ENCODE measurements at places on chromosomes 1 and 21.

- no peak for DNase-seq
Observed at GRCh38 chr1:39752703-39753102, 14.0 kb downstream of the PPIE start.

GRCh38 chr1:230839173-230839572 is 29.1 kb downstream of the C1orf198 start:
- DNase-seq: no peak

- no peak for DNase-seq
Observed at GRCh38 chr1:171488190-171488929, 3.0 kb downstream of the PRRC2C start.

- no peak for DNase-seq
Observed at GRCh38 chr1:63917571-63918417, 144.0 kb downstream of the ROR1 start.

- DNase-seq: no peak
Observed at GRCh38 chr1:10471411-10472219, 714 bp downstream of the DFFA start.

GRCh38 chr1:31400393-31400792 is 12.6 kb upstream of the SERINC2 start:
- no peak for DNase-seq

DNA sequence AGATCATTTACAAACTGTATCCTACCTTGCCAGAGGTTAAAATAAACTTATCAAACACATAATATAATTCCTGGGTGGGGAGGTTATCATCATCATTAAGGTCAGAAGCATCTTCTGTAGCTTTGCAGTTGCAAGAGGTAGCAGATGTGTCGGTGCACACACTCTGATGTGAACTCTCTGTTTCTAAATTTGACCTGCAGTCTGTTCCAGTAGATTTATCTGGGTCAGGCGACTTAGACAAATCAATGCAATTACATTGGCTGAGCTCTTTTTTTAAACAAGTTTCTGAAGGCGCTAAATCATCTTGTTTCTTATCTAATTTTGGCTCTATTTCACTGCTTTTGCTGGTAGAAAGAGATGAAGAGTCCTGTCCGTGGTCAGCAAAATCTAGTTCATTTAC is 70.4 kb downstream of the PRPF38A start:
- no peak for DNase-seq

DNA sequence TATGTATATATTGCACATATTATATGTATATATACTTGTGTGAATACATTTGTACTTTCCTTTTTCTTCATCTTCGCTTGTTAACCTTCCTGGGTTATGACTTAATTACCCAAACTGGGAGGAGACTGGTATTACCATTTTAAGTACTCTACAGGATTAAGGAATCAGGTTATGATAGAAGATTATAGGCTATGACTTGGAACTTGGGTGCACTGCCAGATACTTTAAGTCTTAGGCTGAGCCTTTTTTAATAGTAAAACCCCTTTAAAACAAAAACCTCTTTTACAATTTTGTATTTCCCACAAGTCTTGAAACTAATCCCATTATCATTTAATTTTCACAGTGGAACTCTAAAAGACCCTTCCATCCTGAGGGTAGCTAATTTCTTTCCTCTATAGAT is 6.0 kb downstream of the BRWD1 start:
- no peak for DNase-seq

GRCh38 chr1:25990702-25991395 is 7.0 kb downstream of the PAFAH2 start:
- no peak for DNase-seq

DNA sequence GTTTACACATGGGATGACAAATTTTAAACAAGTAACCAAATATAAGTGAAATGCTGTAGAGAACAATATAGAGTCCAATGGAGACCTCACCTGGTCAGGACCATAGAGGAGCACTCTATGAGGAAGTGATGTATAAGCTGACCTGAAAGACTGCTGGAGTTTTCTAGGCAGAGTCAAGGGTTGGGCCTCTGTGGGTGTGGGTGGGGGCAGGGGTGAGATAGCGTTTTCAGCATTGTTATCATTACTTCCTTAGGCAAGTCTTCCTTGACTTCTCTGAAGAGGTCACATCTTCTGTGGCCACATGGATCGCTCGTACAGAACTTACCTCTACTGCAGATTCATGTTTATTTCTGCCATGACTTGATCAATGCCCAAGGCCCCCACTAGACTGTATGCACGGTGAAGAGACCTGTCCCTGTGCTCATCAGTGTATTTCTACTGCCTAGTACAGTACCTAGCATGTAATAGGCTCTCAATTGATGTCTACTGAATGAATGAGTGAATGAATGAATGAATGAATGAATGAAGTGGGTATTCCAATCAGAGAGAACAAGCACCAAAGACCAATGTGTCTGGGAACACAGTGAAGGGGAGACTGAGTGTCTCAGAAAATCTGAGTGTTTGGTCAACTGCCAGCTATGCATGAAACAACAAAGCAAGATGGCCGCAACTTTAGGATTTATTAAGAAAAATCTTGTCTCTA is 116.5 kb downstream of the RNF220 start:
- no peak for DNase-seq

DNA sequence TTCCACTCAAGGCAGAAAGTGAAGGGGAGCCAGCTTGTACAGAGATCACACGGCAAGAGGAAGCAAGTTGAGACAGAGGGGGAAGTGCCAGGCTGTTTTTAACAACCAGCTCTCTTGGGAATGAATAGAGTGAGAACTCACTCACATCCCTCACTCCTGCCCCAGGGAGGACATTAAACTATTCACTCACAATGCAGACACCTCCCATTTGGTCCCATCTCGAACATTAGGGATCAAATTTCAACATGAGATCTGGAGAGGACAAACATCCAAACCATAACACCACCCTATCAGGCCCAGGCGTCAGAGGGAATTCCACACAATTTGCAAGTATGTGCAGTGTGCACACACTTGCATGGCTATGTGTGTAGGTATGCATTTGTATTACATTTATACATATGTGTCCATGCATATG is 62.7 kb downstream of the DMAP1 start:
- peak; percentile 89 for DNase-seq

DNA sequence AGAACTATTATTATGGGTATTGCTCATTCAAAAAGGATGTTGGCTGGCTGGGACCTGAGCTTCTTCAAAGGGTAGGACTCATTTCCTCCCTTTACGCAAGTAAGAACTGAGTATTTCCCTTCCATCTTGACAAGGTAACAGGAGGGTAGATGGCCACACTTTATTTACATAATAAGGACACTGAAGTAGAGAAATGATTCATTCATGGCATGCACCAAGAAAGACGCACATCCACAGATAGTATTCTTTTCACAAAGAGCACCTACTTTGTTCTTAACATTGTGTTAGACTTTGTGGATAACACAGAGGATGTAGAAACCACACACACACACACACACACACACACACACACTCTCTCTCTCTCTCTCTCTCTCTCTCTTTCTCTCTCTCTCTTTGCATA is 82.9 kb downstream of the FAM78B start:
- no peak for DNase-seq

DNA sequence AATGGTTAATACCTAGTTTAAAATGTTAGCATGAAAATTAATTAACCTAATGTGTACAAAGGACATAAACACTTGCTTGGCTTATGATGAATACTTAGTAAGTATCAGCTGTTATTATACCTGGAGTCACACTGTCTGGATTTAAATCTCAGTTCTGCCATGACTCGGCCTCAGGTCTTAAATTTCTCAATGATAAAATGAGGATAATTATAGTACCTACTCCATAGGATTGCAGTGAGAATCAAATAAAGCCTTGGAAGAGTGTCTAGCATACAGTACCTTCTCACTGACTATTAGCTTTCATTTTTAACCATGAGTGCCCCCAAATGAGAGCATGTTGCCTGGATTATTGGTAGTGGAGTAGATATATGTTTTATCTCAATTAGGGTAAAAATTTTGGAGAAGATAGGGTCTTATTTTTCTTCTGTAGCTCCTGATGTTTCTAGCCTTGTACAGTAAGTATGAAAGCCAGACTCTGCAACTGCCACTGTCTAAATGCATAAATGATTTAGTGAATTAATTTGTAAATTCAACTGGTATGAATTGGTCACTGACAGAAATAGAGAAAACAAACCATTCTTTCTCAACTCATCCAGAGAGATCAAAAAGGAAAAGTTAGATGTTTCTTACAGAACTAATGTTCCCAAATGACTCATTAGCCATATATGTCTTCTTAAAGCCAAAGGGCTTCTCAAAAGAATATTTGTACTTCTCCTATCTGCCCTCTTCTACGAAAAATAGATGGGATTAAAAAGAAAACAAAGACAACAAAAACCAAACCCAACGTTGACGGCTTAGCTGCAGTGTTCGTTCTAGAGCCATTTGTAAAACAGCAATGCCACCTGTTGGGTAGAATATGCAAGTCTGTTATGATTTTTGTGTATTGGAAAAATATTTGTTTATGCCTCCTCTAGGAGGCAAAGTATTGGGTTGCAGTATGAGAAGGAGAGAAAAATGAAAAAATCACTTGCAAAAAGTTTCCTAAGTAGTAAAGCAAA is 53.8 kb upstream of the MROH9 start:
- DNase-seq: no peak

GRCh38 chr1:201206176-201206575 is 15.6 kb downstream of the IGFN1 start:
- no peak for DNase-seq

GRCh38 chr1:50135716-50136115 is 27.0 kb downstream of the ELAVL4 start:
- no peak for DNase-seq

- no peak for DNase-seq
Observed at GRCh38 chr1:184407816-184408510, 21.1 kb downstream of the C1orf21 start.

GRCh38 chr1:149844101-149844500 is 55.3 kb upstream of the BOLA1 start:
- no peak for DNase-seq

- peak; percentile 66 for DNase-seq
Observed at GRCh38 chr1:98661544-98662355, at the start of gene SNX7. SNX7 (plus strand) TSS chr1:98661721; CDS start chr1:98661732, 11 bp downstream.

DNA sequence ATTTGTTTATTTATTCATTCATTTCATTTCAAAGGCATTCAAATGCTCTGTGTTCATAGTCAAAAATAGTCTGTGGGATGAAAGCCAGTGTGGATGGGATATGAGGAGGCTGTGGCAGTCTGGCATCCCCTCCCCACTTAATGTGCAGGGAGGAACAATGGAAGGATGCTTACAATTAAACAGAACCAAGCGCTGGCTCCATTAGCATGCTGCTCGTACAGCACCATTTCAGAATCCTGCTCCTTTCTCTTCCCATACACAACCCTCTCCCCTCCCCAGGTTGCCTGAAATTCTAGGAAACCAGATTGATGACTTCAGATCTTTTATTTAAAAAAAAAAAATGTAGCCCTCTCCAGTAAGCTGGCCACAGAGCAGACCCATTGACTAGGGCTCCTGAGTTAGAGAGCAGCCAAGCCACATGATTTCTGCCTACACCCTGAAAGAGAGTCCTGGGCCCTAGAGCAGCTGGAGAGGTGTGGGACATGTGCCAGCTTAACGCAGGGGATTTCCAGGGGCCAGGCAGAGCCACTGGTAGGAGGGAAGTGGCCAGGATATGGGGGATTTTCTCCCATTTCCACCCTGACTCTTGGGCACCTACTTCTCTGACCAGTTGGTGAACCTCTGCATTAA is 205.2 kb downstream of the ASTN1 start:
- peak; percentile 2 for DNase-seq

DNA sequence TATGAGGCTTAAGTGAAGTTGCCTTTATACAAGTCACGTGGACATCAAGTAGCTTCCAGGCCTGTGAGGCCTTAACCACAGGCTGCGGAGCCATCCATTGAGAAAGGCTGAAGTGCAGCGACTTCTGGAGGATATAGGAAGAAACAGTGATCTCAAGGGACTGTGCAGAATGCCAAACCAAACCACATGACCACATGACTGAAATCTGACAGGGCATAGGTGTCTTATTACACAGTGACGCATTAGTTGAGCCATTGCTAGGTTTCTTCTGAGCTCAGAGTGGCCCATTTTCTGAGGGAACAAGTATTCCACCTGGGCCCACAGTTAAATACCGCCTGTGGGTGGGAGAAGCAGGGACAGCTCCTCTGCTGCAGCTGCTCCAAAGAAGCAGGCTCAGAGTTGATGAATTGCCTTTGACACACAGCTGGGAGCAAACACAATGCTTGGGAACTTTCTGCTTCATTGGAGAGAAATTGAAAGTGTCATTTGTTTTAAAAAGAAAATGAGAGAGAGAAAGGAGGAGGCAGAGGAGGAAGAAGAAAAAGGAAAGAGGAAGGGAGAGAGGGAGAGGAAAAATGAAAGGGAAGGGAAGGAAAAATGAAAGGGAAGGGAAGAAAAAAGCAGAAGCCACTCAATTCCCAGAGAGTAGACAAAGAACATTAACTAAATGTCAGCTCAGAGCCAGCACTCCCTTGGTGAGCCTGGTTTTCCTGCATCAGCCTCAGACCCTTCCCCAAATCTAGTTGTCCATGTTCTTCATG is 94.4 kb downstream of the COLGALT2 start:
- no peak for DNase-seq

DNA sequence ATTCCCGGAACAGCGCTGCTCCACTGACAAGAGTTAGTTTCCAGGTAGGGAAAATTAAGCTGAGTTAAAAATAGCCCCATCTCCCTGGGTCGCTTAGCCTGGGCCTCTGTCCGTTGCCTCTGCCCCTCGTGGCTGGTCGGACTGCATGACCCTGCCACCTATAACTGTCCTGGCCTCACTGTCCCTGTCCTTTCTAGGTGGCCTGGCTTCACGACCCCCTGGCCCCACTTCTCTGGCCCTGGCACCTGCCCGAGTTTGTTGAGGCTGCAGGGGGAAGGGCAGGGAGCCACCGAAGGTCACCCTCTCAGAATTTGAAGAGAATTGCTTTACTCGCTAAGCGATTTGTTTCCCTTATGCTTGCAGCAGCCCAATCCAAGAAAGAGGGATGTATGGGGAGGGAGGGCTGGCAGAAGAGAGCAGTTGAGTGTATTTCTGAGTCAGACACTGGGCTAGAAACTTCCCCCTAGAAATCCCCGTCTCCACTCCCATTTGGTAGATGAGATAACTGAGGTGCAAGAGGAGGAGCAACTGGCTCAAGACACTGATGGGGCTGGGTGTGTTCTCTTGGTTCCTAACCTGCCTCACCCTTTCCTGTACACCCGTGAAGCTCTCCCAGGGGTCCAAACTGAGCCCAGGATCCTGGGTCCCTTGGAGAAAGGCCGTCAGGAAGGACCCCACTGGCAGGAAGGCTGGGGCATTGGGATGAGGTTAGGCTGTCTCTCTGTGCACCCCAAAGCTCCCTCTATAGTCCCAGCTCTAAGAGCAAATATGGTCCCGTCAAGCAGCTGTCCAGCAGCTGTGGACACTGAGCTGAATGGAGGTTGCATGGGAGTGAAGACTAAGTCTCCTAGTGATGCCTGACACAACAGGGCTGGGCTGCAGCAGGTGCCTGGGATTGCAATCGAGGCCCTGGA is 2.9 kb upstream of the EDN2 start:
- no peak for DNase-seq
